ENCODE measurements at places on chromosomes 12 and 14.
A peak's percentile ranks its signal among the peaks of the same experiment; 100 is the strongest.

- DNase-seq: no peak
Measured at GRCh38 chr12:114976372-114976771, 292.4 kb upstream of the TBX3 start.

GRCh38 chr12:105296116-105297089 is 34.1 kb upstream of the C12orf75 start:
- DNase-seq: no peak

- no peak for DNase-seq
Measured at GRCh38 chr12:5102806-5103205, 59.1 kb downstream of the KCNA5 start.

- no peak for DNase-seq
Measured at GRCh38 chr12:92539110-92539749, 163.6 kb upstream of the PLEKHG7 start.

DNA sequence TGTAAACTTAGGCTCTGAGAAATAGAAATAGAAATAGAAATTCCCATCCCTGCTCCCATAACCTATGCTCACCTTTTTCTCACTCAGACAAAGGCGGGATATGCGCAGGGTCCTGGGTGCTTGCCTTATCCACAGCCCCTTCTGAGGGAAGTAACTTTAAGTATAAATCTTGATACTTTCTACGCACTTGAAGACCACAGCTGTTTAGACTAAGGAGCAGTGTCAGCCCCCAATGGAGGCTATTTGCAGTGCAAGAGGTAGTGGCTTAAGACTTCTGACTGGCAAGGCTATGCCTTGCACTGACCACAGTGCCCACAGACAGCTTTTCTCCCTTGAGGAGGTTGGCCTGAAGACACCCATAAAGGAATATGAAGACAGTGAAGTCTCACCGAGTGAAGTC is 35.2 kb downstream of the ASCL1 start:
- DNase-seq: no peak

DNA sequence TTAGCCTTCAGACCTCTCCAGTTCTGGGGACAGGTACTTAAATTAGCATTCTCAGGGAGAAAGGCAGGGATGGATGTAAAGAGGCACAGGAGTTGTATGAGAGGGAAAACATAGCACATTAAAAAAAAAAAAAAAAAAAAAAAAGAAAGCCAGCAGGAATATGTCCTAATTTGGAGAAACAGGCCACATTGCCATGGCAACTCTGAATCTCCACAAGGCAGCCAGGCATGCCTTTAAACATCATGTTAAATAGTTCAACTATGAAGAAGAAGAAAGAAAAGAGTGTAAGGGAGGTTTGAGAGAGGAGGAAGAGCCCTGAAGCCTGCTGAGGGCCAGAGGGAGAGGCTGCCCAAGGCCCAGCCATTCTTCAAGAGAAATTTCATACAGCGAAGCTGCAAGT is 145.8 kb downstream of the GRIN2B start:
- no peak for DNase-seq

GRCh38 chr12:39805651-39806050 is 186.0 kb upstream of the ABCD2 start:
- DNase-seq: no peak

- DNase-seq: no peak
Measured at GRCh38 chr12:57735198-57735855, 3.2 kb downstream of the AGAP2 start.

- no peak for DNase-seq
Measured at GRCh38 chr14:87161502-87161901, 831.5 kb downstream of the GALC start.

DNA sequence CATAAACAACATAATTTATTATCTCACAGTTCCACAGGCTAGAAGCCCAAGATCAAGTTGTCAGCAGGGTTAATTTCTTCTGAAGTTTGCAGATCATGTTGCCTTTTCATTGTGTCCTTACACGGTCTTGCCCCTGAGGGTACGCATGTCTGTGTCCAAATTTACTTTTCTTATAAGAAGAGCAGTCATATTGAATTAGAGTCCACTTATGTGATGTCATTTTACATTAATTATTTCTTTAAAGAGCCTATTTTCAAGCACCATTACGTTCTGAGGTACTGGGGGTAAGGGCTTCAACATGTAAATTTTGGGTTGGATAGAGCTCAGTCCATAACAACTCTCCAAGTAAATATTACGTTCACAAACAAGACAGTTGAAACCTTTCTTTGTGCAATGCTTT is 236.6 kb upstream of the OR4E1 start:
- DNase-seq: no peak

DNA sequence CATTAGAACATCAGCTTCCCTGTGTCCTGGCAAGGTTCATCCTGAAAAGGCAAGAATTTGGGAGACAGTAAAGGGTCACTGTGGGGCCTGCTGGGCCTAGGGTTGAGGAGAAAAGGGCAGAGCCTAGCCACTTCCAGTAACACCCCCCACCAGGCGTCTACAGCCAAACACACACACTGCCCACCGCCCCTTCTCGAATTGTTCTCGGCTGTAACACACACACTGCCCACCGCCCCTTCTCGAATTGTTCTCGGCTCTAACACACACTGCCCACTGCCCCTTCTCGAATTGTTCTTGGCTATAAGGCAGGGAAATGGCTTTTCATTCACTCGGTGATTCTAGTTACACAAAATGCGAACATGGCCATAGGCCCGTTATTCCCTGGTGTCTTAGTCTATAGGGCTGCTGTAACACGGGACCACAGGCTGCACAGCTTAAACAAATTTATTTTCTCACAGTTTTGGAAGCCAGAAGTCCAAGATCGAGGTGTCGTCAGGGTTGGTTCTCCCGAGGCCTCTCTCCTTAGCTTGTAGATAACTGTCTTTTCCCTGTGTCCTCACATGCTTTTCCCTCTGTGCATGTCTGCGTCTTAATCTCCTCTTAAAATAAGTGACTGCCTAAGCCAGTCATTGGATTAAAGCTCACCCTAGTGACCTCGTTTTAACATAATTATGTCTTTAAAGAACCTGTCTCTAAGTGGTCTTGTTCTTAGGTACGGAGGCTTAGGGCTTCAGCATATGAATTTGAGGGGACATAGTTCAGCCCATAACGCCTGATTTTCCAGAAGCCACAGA is 171.0 kb downstream of the ADGRD1 start:
- no peak for DNase-seq

DNA sequence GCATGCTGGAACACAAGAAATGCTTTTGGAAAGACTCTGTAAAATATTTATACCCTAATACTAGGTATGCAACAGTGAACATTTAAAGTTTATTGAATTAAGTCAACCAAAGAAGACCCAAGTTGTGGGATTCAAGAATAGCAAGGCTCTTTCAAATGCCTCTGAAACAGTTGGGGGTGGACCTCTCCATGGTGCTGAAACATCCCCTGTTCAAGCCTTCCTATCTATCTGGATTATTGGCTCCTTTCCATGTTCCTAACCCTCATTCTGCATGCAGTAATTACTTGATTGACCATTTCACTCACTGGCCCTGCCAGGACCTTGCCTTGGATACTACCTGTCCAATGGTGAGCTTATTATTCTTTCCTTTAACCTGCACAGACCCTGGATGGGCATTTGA is 349.7 kb downstream of the NRXN3 start:
- DNase-seq: no peak

DNA sequence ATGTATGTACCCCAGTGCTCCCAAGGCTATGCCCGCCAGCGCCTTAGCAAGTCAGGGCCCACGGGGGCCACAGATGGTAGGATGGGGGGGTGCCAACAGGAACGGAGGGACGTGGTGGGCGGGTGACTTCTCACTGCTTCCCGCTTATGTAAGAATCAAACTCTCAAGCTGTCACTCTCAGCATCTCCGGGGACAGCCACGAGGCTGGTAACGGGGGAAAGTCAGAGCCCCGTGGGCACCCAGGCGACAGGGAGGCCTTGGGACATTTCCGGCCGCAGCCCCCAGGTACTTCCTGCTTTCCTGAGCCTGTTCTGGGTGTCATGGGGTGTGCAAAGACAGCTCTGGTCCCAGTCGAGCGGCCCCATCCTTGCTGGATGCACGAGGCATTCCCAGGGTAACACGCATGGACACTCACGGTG is 59.3 kb downstream of the TESC start:
- no peak for DNase-seq

DNA sequence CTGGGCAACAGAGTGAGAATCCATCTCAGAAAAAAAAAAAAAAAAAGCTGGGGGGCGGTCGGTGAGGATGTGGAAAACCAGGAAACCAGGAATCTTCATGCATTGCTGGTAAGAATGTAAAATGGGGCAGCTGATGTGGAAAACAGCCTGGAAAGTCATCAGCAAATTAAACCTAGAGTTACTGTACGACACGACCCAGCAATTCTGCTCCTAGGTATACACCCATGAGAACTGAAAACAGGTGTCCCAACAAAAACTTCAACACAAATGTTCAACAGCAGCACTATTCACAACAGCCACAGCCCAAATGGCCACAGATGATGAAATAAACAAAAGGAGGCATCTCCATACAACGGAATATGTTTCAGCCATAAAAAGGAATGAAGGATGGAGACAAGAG is 97.3 kb downstream of the NCOR2 start:
- no peak for DNase-seq

DNA sequence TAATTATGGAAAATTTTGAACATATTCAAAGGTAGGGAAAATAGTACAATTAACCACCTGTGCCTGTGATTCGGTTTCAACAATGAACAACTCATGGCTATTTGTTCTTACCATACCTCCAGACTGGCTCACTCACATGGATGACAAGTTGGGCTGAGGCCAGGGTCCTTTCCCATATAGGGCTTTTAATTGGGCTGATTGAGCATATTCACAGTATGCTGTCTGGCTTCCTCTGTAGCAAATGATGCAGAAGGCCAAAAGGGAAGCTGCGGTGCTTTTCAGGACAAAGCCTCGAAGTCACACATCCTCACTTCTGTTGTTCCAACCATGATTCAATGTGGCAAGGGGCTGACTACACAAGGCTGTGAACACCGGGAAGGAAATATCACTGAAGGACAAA is 297.5 kb upstream of the SLC16A7 start:
- no peak for DNase-seq

DNA sequence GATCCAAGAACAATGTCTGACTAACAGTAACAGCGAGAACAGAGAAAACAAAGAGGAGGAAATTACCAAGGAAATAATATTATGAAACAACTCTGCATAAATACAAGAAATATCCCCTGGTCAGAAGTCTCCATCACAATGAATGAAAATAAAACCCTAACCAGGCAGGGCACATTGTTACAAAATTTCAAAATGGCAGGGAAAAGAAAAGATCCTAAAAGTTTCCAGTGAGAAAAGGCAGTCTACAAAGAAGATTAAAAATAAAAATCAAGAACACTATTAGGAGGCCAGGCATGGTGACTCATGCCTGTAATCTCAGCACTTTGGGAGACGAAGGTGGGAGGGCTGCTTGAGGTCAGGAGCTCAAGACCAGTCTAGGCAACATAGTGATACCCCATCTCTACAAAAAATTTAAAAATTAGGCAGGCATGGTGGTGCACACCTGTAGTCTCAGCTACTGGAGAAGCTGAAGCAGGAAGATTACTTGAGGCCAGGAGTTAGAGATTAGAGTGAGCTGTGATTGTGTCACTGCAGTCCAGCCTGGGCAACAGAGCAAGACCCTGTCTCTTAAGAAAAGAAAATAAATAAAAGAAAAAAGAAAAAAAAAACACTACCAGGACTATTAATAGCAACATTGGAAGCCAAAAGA is 47.8 kb downstream of the FERMT2 start:
- DNase-seq: no peak

DNA sequence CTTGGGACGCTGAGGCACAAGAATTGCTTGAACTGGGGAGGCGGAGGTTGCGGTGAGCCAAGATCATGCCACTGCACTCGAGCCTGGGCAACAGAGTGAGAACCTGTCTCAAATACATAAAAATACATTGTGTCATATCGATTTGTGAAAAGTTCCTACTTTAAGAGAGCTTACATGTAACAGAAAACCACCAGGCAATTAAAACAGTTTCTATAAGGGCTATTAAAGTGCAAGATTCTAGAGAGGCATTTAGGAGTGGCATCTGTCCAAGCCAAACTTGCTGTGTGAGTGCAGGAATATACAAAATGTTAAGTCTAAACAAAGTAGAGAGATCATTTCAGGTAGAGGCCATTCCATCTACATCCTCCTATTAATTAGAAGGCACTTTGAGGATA is 1.7 kb upstream of the NEK9 start:
- no peak for DNase-seq

DNA sequence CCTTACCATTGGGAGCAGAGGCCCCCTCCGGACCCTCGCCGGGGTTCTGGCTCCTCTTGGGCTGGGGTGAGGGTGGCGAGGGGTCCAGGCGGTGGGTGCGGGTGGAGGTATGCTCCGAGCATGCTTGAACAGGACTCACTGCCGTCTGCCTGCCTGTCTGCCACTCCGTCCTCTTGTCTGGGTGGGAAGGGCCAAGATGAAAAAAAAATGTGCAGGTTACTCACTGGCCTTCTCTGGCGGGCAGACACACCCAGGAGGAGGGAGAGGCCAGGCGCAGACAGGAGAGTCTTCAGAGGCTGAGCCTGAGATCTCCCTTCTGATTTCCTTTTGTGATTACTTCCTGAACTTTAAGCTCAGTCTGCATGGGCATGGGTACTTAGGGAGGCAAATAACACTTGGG is 76.1 kb downstream of the STON2 start:
- DNase-seq: peak; percentile 57

DNA sequence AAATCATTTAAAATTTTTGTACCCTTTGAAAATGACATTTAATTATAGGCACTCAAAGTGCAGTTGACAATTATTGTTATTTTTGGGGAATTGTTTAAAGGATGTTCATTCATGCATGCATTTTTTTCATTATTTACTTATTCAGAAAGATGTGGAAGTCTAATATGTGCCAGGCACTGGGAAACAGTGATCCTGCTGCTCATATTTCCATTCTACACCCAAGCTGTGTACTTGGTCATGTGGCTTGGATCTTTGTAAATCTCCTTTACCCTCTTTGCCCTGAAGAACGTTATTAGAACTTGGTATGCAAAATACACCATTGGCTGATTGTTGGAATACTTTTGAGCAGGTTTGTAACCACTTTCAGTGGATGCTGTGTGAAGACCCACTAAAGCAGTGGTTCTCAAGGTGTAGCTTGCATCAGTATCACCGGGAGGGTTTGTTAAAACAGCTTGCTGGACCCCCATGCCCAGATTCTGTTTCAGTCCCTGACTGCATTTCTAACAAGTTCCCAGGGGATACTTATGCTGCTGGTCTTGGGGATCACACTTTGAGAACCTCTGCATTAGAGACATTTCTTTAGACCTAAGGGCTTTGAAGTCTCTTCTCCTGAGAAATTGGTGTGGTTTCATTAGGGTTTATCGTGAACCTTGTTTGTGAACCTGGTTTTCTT is 47.5 kb downstream of the PRKCH start:
- DNase-seq: no peak

- no peak for DNase-seq
Measured at GRCh38 chr12:122121745-122122144, 43.2 kb downstream of the MLXIP start.

DNA sequence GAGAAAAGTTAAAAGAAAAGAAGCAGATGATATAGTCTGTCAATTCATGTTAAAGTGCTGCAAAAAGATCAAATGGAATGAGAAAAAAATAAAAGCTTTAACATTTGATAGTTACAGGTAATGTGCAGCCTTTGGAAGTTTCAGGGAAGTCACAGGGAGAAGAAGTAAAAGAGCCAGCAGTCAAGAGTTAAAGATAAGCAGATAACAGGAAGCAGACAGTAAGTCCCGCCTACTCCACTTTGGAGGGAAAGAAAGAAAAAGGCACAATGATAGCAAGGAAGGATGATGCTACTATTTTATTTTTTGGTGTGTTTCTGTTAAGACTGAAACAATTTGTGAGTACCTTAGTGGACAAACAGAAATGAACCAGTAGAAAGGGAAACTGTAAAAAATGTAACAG is 111.1 kb upstream of the KRR1 start:
- no peak for DNase-seq

- DNase-seq: no peak
Measured at GRCh38 chr12:120048263-120048662, 59.2 kb downstream of the BICDL1 start.
